GM03348 (cell line): ENCODE measurements at places on chromosomes 4 and X.

GRCh38 chr4:85486425-85487086 is 11.6 kb downstream of the ARHGAP24 start:
- no peak for DNase-seq

GRCh38 chr4:108890484-108890881 is 127.6 kb upstream of the ETNPPL start:
- DNase-seq: no peak

- no peak for DNase-seq
Measured at GRCh38 chr4:149183638-149184037, 632.0 kb downstream of the IQCM start.

DNA sequence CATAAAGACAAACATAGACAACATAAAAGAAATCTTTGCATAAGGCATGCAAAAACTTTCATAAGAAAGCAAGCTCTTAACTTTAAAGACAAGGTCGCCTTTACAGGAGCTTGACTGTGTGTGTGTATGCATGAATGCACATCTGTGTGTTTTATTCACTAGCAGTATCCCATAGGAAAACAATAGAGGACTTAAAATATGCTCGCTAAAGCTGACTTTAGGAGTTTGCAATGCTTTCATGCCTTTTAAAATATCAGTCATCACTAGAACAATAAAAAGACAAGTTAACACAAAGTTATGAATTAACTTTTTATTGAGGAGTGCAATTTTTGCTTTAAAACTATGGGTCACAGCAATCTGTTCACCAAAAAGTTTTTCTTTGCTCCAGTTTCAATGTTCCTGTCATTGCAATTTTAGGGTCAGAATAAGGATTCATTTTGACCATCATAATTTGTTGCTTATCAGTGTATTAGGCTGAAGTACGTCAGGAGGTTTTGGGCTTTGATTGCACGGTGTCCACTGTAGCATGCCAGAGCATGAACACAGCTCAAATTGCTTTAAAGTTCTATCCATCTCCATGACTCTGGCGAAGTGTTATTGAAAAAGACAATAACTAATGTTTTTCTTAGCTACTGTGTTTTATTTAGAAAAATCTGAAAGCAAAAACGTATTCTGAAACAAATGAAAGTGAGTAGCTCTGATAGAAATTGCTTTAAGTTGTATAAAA is 36.9 kb downstream of the ANXA10 start:
- no peak for DNase-seq

GRCh38 chrX:71636438-71637252 is 18.3 kb upstream of the CXCR3 start:
- DNase-seq: no peak

DNA sequence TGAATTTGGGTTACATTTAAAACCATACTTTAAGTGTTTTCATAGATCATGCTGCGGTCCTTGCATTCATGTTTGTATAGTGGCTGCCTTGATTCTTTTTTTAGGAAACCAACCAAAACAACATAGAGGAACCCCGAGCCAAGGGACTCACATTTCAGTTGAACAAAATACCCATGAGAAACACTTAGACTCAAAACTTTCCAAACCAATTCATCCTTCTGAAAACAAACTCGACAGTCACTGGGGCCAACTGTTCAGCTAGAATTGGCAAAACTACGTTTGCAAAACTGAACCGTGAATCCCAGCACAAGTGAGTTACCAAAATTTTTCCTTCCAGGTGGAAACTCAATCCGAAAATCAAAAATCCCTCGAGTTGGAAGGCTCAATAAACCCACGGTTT is 1.4 kb downstream of the ADGRA3 start:
- DNase-seq: peak; percentile 8

DNA sequence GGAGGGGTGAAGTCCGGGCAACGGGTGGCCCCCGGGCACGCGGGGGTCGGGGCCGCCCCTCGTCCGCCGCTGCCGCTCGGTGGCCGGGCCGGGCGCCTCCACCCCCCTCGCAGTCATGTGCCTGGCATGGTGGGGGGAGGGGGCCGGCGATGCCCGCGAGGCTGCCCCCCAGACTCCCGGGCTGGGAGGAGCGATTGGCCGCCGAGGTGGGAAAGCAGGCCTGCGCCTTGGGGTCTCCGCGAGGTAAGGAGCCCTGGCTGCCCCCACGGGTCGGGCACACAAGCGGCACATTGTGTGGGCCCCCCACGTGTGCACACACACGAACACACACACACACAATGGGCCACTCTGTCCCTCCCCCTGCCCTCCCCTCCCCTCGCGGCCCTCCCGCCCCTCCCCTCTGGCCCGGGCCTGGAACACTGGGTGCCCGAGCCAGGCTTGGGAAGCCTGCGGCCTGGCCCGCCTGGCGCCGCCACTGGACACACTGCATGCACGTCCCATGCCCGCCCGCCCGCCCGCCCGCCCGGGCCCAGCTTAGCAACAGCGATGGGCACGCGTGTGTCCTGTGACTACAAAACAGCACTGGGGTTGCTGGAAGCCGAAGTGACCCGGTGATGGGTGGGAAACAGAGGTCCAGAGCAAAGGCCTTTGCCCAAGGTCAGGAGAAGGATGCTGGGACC is 1.3 kb downstream of the SLC6A8 start:
- peak; percentile 55 for DNase-seq

DNA sequence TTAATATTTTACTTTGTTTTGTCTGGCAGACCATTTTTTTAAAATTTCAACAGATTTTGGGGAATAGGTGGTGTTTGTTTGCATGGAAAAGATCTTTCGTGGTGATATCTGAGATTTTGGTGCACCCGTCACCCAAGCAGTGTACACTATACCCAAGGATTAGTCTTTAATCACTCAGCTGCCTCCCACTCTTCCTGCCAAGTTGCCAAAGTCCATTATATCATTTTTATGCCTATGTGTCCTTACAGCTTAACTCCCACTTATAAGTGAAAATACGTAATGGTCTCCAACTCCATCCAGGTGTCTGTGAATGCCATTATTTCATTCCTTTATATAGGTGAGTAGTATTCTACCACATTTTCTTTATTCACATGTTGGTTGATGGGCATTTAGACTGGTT is 281.7 kb upstream of the GK2 start:
- DNase-seq: no peak

GRCh38 chr4:74845834-74846233 is 51.5 kb upstream of the BTC start:
- DNase-seq: no peak

GRCh38 chr4:1577822-1578217 is 106.3 kb downstream of the FAM53A start:
- DNase-seq: no peak
